ENCODE measurements at places on chromosomes 3 and 15.

- DNase-seq = peak; percentile 20
Observed at GRCh38 chr3:157606011-157606851, 103.0 kb upstream of the VEPH1 start.

GRCh38 chr3:29827756-29828155, 546.9 kb downstream of the RBMS3 start:
- no peak for DNase-seq

GRCh38 chr15:51053571-51053970, 41.1 kb downstream of the TNFAIP8L3 start:
- no peak for DNase-seq

DNA sequence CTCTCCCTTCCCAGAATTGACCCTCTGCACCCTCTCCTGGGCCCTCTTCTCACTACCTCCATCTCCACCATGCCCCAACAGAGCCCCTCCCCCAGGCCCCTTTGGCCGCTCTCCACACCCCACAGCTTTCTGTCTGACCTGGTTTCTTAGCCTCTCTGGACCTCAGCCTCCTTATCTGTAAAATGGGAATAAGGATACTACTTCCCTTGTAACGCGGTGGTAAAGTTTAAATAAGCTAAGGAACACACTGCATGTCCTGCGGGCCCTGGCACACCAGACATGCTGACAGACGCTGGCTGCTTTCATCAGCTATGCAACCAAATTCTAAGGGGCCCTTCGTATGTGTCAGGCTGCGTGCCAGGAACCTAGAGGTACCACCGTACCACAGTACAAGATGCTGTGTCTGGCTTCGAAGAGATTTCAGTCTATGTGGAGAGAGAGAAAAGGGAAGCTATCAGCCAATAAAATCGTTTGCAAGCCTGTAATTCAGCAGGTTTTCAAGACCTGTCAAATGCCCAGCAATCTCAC, 777 bp upstream of the SLC51A start:
- DNase-seq = no peak

GRCh38 chr15:99347574-99347973, 96.3 kb downstream of the LRRC28 start:
- no peak for DNase-seq

- DNase-seq = no peak
Observed at GRCh38 chr3:47413751-47414150, 32.9 kb downstream of the PTPN23 start.

- no peak for DNase-seq
Observed at GRCh38 chr3:32097768-32098167, 8.7 kb upstream of the GPD1L start.

- DNase-seq = no peak
Observed at GRCh38 chr3:117809186-117810081, 1099.9 kb downstream of the TUSC7 start.

GRCh38 chr15:38878926-38879325, 314.3 kb upstream of the RASGRP1 start:
- DNase-seq = no peak

DNA sequence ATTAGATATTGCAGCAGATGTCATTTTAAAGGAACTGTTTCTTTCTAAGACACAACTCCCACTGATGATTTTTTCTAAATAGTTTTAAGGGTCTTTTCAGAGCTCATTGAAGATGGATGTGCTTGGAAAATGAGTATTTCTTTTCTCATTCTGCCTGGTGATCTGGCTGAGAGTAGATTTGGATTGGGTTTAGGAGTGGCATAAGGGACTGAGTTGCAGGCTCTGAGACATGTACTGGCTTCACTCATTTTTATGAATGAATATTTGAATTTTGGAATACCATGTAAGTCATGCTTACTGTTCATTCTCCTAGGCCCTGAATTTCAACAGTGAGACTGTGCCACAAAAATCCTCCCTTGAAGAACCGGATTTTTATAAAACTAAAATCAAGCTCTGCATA, 6.5 kb downstream of the IL12A start:
- DNase-seq = no peak

- DNase-seq = no peak
Observed at GRCh38 chr3:192917028-192917403, 640 bp downstream of the MB21D2 start.

DNA sequence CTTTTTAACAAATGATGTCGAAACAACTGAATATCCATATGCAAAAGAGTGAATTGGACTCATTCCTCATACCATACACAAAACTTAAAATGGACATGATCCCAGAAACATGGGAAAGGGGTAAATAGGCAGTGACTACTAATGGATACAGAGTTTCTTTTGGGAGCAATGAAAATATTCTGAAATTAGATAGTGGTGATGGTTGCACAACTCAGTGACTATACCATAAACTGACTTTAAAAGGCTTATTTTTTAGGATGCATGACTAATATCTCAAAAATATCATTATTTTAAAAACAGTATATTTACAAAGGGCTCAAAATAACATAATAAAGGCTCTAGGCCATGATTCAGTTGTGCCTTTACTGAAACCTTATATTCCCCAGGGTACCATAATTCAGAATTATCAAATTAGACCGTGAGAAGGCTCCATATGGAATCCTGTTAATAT, 16.3 kb upstream of the ATP13A3 start:
- no peak for DNase-seq

DNA sequence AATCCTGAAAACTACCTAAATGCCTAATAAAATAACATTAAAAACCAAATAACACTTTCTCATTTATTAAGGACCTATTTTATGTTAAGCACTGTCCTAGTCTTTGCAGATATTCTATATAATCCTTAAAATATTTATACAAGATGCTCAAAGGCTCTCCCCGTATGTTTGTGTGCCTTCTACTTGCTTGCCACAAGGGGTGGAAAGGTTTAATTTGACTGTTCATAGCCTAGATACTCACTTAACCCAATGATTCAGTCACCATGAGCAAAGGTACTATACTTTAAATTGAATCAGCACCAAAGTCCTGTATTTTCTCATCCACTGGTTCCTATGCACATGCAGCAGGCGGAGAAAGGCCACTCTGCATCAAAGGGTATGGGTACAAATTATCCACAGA, 32.0 kb downstream of the LSAMP start:
- no peak for DNase-seq

- no peak for DNase-seq
Observed at GRCh38 chr3:9785602-9786001, 6.7 kb downstream of the TADA3 start.

GRCh38 chr3:58333206-58334012, 717 bp downstream of the PXK start:
- DNase-seq = no peak

GRCh38 chr3:96960661-96961330, 146.4 kb downstream of the EPHA6 start:
- no peak for DNase-seq
